ENCODE measurements at places on chromosomes 2 and 18.

- no peak for DNase-seq
These were observed 25.5 kb downstream of the KLF7 start for GRCh38 chr2:207140265-207140664.

DNA sequence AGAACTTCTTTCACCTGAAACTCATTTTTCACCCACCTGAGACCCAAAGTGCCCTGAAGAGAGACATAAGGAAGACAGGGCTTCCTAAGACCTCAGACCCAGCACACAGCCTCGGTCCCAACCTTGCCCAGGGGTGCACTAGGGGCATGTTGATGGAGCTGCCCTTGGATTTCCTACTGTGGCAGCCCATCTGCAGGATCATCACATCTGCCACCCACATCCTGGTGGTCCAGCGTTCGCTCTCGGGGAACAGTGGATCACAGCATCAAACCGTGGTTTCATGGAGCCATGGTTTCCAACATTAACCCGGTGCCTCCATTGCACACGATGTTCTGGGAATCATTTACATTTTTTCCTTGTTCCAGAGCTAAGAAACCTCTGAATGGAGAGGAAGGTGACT lies 186.4 kb downstream of the TFCP2L1 start:
- DNase-seq: no peak

DNA sequence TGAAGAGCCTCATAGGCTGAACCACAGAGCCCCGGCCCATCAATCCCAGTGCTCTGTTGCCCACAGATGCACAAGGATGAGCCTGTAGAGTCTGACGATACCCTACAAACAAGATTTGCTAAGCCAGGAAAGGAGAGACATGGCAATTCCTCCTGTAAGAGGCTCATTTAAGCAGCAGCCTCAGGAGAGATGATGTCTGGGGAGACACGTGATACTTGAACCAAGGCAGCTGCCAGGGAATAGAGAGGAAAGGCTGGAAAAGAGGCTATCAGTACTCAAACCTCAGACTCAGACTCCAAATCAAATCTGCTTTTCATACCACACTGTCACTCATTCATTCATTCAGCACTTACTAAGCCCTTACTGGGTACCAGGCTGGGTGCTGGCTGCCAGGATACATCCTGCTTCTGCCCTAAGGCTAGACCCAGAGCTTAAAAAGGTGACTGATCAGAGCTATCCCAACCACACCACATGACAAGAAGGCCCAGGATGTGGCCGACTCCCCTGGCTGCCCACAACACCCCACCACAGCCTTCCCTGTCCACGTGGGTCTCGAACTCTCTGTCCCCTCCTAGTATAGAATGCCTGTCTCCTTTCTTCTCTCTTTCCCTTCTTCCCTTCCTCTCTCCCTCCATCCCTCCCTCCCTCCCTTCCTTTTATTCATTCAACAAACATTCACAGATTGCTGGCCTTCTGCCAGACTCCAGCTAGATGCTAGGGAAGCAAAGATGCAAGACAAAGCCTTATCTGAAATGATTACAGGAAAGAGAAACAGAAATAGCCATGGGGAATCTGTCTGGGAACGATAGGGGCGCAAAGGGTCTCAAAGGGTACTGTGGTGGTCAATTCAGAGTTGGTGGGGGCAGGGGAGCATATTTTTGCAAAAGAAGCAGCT lies 23.4 kb upstream of the KCNK3 start:
- DNase-seq: no peak

GRCh38 chr2:31693882-31694281 lies 113.1 kb upstream of the SRD5A2 start:
- no peak for DNase-seq

GRCh38 chr2:2825516-2826208 lies 494.6 kb upstream of the MYT1L start:
- DNase-seq: no peak

- DNase-seq: no peak
These were observed 22.0 kb upstream of the FZD5 start for GRCh38 chr2:207791579-207792243.

DNA sequence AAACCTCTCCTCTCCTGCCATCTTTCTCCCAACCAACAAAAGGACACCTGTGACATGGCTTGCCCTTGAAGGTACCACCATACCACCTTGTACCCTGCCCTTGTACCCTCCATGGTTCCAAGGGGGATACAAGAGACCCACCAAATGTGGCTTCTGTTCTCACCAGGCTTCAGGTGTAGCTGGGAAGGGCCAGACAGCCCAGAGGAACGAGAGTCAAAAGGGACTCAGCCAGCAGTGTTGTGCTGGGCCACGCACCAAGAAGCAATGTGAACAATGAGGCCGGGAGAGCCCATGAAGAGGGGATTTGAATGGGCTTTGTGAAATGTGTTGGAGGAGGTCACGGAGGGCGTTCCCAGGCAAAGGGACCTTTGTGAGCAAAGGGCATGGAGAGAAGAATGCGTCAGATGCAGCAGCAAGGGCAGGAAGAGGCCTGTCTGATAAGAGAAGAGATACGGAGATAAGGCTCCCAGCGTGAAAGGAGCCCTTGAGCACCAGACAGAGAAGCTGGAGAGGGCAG lies 48.6 kb downstream of the PLB1 start:
- no peak for DNase-seq

GRCh38 chr2:228507231-228507824 lies 325.8 kb upstream of the SPHKAP start:
- no peak for DNase-seq

DNA sequence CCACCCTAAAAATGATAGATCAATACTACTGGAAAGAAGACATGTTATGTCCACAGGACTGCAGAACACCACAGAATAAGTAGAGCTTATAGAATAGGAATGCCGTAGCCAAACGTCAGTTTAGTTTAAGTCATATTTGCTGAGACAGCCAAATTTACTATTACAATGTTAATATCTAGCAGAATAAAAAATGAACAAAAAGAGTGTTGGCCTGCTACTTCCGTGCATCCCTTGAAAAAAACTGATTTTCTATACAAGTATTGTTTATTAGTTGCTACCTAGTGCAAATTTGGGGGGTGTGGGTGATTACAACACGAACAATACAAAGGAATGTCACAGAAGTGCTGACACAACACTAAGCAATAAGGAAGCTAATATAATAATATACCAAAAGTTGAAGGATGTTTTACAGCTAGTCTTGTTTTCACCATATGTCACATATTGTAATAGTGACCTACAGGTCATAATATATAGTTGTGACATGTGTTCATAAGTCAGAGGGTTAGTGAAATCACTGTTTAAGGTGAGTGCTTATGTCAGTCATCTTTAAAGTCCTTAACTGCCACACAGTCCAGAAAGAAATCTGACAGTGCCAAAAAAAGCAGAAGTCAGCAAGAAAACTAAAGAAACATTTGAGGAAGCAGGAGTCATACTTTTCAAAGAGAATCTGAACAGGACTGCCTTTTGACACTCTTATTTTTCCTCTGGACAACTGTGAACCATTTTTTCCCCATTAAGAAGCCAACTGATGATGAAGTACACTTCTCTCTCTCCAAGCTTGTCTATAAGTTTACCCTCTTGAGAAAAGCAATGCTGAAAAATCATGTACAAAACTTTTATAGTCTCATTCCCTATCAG lies 376.4 kb downstream of the ZEB2 start:
- DNase-seq: no peak

- no peak for DNase-seq
These were observed 19.6 kb upstream of the MC5R start for GRCh38 chr18:13804305-13804704.

- no peak for DNase-seq
These were observed 212.3 kb downstream of the BCL2 start for GRCh38 chr18:63107171-63107845.

DNA sequence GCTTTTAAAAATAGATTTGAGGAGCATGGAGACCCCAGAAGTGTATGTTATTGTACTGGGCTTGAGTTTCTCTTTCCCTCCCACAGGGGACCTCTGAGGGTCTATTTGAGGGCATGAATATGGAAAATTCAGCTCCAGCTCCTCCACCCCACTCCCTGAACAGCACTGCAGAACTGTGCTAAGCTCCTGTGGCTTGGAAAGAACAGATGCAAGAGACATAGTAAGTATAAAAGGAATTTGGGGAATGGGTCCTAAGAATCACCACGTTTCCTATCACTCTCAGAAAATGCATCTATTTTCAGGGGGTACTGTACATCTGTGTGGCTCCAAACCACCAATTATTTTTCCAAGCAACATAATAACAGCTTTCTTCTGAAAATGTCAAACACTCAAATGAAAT lies 416.1 kb downstream of the ZNF521 start:
- no peak for DNase-seq

DNA sequence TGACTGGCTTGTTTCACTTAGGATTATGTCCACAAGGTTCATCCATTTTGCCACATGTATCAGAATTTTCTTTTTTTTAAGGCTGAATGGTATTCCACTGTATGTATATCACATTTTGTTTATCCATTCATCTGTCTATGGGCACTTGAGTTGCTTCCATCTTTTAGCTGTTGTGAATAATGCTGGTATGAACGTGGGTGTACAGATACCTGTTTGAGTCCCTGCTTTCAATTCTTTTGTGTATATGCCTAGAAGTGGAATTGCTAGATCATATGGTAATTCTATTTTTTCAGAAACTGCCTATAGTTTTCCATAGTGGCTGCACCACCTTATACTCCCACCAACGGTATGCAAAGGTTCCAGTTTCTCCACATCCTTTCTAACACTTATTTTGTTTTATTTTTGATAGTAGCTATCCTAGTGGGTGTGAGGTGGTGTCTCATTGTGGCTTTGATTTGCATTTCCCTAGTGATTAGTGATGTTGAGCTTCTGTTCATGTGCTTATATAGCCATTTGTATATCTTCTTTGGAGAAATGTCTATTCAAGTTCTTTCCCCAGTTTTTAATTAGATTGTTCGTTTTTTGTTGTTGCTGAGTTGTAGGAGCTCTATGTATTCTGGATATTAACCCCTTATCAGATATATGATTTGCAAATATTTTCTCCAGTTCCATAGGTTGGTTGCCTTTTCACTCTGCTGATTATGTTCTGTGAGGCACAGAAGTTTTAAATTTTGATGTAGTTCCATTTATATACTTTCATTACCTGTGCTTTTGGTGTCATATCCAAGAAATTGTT lies 40.7 kb downstream of the TTC39C start:
- no peak for DNase-seq

- no peak for DNase-seq
These were observed 114.7 kb upstream of the RAB6C start for GRCh38 chr2:129864719-129865118.

- no peak for DNase-seq
These were observed 402.9 kb downstream of the PARD3B start for GRCh38 chr2:204948024-204948763.

All from NCI-H1105 (cell line).